ENCODE measurements at places on chromosomes 3 and 15.
A peak's percentile ranks its signal among the peaks of the same experiment; 100 is the strongest.

DNA sequence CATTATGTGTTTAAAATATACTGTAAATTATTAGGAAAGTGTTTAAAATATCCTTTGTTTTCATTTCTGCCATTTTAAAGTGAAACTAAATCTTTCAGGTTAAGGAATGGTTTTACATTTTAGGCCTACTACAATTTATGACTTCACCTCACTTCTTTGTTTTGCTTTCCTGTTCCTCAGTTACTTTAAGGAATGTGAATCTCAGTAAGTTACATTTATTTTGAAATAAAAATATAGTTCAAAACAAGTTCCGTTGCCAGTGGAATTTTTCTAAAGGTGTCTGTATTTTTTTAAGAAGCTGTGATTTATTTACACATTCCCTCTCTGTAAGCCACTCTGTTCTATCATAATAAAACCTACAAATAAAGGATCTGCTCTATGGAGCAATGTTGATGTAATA lies 630.9 kb upstream of the AGTR1 start:
- no peak for DNase-seq

DNA sequence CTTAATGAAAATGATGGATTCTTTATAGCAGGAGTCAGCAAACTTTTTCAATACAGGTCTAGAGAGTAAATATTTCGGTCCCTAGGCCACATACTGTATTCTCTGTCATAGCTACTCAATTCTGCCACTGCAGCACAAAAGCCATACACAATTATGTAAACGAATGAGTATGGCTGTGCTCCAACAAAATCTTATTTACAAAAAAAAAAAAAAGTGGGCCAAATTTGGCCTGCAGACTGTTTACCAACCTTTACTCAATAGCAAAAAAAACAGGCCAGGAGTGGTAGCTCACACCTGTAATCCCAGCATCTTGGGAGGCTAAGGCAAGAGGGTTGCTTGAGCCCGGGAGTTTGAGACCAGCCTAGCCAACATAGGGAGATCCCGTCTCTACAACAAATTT lies 41.1 kb downstream of the TTBK2 start:
- no peak for DNase-seq

DNA sequence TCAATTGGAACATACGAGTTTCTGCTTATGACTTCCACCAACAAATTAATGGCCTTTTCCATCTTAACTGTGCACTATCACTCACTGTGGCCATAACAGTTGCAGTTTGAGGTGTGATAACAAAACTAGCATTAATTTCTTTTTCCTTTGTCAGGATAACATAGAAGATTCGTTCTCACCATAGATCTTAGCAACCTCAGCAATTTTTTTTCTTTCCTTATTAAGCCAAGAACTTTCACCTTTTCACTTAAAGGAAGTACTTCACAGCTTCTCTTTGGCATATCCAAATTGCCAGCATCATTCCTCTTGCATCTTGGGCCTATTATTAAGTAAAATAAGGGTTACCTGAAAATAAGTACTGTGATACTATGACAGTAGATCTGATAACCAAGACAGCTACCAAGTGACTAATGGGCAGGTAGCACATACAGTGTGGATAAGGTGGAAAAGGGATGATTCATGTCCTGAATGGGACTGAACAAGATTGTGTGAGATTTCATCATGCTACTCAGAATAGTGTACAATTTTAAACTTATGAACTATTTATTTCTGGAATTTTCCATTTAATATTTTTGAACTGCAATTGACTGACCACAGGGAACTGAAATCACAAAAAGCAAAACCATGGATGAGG lies 46.6 kb downstream of the CEP70 start:
- no peak for DNase-seq

- peak; percentile 95 for DNase-seq
Observed at GRCh38 chr3:127002195-127003174, 19.6 kb downstream of the PLXNA1 start.

- no peak for DNase-seq
Observed at GRCh38 chr15:68682330-68682729, 103.5 kb downstream of the CORO2B start.

- DNase-seq: no peak
Observed at GRCh38 chr3:84885199-84885882, 73.4 kb upstream of the CADM2 start.

DNA sequence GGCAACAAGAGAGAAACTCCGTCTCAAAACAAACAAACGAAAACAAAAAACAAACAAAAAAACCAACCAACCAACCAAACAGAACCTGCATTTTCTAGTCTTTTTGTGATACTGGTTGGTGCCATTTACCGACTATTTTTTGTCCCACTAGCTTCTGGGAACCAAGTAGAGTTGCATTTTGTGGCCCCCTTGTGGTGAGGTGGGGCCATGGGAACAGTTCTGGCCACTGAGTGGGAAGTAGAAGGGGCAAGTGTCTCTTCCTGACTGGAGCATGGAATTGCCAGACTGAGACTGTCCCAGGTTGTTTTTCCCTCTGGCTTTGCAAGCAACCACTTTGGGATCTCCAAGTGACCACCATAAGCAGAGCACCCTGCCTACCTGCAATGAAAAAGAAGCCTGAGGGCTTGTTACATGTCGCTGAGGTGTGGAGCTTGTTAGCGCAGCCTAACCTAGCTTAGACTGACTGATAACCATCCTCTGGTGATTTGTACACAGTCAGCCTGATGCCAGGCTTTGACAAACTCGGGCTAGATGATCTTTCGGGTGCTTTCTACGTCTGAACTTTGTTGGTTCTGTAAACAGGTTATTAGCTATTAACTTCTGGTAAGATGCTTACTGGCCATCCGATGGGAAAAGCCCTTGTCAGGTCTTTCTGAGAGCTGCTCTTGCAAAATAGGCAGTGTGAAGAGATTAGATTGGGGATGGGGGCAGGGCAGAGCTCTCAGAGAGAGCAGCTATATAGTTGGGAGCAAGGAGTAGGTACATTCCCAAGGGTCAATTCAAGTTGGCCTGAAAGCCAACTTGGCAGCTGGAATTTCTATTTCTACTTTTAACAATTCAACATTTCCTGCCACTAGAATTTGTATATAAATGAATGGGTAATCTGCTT lies 172.2 kb downstream of the SSR3 start:
- no peak for DNase-seq

DNA sequence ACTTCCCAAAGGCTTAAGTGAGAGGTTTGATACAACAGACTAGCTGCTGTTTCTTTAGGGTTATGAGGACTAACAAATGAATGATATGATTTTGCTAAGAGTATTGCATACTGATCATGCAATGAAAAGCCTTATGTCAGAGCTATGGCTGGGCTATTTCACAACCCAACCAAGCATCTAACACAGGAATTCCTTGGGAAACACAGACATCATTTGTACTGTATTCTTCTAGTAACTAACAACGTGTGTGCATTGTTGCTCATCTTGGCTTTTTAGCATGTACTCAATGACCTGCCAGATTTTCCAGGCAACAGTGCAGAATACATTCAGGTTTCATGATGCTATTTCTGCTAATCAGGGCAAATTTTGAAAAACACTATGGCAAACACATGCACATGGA lies 19.3 kb downstream of the PDZRN3 start:
- peak; percentile 91 for DNase-seq

DNA sequence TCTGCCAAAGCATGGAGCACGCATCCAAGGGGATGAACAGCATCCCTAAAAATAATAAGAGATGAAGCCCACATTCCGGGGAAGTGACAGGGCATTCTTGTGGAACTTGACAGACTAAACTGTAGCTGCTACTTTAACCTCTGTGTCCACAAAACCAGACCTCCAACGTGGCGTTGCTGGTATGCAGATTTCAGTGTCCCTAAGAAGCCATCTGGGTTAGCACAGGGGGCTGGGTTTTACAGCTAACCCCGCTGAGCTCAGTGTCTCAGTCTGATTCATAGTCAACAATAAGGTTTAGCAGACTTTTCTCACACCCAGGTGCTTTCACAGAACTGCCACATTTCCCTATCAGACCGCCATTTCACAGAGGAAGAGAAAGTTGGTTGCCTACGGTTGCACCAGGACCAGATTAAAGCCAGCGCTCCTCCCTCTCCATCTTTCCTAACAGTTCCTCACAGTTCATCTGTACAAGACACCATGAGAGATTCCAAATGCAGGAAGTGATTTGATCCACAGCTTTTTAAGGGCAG lies 61.6 kb upstream of the CTDSPL start:
- peak; percentile 76 for DNase-seq

GRCh38 chr3:150764967-150765366 lies 2.0 kb upstream of the SIAH2 start:
- no peak for DNase-seq

- DNase-seq: no peak
Observed at GRCh38 chr15:23503576-23503975, 56.5 kb upstream of the GOLGA6L2 start.

- no peak for DNase-seq
Observed at GRCh38 chr3:34727700-34728099, 911.6 kb upstream of the ARPP21 start.

DNA sequence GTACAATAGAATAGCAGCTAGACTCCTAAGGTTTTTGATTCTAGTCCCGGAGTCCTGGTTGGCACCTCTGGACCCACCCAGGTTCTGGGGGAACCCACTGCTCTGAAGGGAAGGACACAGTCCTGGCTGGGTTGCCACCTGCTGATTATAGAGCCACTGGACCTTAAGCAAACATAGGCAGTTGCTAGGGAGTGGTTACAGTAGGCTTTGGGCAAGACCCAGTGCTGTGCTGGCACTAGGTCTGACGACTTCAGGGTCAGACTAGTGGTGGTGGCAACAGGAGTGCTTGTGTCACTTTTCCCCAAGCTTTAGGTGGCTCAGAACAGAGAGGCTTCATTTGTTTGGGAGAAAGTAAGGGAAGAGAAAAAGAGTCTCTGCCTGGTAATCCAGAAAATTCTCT lies 109.8 kb upstream of the C3orf80 start:
- no peak for DNase-seq

DNA sequence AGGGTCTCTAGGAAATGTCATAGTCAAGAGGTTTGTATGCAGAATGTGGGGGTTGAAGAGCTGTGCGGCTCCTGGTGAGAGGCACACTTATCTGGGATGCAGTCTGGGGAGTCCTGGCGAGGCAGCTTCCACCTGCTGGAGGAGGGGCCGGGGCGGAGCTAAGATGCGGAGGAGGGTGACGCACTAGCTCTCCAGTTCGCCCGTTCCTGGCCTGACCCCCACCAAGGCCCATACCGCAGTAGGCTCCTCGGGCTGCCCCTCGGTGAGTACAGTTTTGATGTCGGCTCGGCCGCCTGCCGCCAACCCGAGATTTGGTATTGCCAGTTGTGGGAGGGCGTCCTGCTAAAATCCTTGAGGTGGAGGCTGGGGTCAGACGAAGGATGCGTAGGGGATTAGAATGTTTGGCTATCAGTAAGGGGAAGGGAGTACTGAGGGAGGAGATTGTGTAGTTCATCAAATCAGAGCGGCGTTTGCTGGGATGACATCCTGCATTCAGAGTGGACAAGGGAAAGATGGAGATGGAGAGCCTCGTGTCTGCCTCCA lies at the start of gene SCG5:
Gene SCG5, plus strand, starts transcription at position 194 of the 543 bp plus-strand sequence. CDS start 1,883 bp downstream, outside the sequence.
- DNase-seq: peak; percentile 23

DNA sequence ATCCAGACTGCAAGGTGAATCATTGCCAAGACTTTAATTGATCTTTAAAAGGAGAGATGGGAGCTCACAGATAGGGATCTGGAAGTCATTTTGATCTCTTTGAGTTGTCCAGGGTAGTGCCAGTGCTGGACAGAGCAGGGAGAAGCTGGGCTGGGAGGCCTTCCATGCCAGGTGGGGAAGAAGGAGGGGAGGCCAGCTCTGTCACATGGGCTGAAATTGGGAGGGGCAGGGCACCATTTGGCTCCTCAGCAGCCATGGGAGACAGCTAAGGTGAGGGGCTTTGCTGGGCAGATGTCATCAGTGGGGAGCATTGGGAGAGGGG lies 23.4 kb downstream of the SMAD6 start:
- DNase-seq: no peak

- no peak for DNase-seq
Observed at GRCh38 chr3:133973249-133973980, 56.3 kb downstream of the SLCO2A1 start.

DNA sequence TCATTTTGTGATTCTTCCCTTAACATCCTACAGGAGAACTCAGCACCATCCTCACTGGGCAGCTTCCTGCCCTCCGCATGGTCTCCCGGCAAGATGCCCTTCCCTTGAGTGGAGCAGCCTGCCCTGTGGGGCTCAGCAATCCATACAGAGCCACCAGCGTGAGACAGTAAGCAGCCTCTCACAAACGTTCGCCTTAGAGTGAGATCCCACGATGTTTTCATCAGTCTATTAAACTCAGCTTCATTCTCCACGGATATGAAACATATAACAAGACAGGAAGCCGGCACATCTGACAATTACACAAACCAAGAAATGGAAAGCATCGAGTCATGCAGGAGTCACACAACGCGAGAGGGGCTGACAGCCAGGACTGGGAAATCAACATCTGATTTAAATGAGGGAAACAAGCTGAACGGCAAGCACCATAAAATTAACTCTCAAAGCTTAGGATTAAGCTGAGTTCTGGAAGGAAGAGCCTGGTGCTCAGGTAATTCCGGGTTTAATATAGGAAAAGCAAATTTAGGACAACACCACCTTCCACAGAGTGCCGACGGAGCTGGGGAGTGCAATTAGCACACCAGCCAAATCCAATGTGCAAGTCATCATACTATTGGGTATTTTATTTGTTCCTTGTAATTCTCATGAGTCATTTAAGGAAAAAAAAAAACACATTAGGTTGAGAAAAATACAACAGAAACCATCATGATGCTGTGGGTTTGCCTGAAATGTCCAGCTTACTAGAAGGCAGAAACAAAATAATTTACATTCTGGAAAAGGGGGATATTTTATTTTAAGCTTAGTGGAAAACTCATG lies 272.0 kb downstream of the OCA2 start:
- peak; percentile 78 for DNase-seq

DNA sequence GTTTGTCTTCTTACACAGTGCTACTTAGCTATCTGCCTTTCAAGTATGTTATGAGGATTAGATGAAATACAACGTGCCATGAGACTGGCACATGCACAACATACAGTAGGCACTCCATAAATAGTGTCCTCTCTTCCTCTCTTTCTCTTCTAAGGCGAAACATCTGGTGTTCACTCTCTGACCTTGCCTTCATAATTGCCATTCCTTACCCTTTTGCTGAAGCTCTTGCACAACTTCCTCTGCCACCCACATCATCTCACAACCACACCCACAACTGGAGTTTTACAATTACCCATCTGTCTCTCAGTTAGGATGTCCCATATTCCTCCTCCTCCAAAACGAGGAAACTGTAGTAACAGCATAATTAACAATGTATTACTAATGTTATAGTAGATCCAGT lies 26.4 kb upstream of the ACP3 start:
- peak; percentile 36 for DNase-seq

DNA sequence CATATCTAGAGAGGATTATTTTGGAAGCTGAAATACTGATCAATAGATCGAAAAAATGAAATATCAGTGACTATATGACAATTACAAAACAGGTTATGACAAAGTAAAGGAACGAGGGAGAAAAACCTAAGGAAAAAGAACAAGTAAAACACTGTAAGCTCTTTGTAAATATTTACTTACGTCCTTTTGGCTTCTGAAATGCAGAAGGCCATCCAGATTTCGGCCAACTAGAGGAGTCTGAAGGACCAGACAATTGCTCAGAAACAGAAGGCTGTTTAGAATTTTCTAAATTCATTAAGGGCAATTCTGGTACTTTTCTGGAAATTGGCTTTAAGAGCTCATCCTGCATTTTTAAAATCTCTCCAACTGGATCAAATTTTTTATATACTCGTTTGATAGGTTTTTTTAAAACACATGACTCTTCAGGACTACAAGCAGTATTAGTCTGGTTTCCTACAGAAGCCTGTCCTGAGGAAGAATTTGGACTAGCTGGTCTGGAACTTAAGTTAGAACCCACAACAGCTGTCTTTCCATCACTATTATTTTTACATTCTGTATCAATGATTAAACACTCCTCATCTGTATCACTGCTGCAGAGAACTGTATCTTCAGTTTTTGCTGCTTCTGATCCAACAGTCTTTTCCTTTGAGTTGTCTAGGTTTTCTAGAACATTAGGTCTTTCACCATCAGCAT lies 30.1 kb downstream of the ICE2 start:
- DNase-seq: no peak

Measured in fibroblast of skin of abdomen (primary cell).